ENCODE measurements at places on chromosomes 7 and 10.

- peak; percentile 56 for DNase-seq
These were observed 252.0 kb upstream of the GRB10 start for GRCh38 chr7:51034521-51035264.

- DNase-seq, result no peak
These were observed 8.1 kb downstream of the TRIM8 start for GRCh38 chr10:102652170-102652916.

DNA sequence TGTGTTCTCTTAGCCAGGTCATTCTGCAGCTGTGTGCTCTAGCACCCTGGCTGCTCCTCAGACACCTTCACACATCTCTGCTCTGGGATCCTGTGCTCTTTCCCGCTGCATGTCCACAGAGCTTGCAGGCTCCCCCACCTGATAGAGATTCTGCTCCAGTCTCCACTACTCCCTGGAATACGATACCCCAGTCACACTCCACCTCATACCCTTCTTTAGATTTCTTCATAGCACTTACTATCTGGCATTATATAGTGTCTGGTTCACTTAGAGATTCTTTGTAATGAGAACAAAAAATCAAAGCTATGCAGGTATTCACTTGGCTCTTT, 88.0 kb downstream of the CELF2 start:
- DNase-seq, result no peak

DNA sequence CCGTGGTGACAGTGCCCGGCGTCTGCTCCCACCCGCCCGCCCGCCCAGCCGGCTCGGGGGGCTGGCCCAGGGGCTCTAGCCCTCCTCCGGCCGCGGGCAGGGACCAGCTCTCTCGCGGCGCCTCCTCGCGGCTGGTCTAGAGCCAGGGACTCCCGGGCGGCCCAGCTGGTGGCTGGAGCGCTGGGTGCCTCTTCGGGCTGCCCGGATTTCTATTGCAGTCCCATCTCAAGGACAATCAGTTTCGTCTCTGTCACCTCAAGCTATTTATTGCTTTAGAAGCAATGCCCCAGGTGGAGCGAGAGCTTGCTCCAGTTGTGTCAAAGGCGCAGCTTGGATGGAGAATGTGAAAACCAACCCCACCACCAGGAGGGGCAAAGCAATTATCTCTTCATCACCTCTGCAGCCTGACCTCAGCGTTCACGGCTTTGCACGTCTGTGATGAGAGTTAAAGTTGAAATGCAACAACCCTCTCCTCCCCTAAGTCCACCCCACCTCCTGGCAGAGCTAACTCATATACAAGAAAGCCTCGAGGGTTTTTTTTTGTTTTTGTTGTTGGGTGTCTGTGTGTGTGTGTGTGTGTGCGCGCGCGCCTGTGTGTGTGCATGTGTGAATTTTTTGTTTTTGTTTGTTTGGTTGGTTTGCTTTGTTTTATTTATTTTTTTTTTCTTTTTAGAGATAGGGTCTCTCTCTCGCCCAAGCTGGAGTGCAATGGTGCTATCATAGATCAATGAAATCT, at the start of gene ITGA8:
Gene ITGA8 (minus strand): TSS at position 24 of the 736 bp plus-strand sequence. CDS start 151 bp downstream, outside the sequence.
- peak; percentile 84 for DNase-seq

DNA sequence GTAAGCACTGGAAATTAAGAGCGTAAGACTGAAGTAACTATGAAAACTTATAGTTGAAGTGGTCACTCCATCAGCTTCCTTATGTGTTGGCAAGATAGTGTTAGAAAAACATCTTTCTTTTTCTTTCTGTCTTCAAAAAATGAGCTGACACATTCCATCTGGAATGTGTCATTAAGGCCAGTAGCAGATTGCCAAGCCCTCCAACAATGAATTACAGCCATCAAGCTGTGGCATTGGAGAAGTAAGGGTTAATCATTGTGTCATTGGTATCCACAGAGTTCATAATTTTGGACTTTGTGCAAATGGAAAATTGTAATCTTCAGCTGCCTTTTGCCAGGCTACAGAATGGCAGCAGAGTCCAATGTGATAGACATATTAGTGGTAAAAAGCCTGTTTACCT, 926.3 kb downstream of the NRG3 start:
- no peak for DNase-seq

DNA sequence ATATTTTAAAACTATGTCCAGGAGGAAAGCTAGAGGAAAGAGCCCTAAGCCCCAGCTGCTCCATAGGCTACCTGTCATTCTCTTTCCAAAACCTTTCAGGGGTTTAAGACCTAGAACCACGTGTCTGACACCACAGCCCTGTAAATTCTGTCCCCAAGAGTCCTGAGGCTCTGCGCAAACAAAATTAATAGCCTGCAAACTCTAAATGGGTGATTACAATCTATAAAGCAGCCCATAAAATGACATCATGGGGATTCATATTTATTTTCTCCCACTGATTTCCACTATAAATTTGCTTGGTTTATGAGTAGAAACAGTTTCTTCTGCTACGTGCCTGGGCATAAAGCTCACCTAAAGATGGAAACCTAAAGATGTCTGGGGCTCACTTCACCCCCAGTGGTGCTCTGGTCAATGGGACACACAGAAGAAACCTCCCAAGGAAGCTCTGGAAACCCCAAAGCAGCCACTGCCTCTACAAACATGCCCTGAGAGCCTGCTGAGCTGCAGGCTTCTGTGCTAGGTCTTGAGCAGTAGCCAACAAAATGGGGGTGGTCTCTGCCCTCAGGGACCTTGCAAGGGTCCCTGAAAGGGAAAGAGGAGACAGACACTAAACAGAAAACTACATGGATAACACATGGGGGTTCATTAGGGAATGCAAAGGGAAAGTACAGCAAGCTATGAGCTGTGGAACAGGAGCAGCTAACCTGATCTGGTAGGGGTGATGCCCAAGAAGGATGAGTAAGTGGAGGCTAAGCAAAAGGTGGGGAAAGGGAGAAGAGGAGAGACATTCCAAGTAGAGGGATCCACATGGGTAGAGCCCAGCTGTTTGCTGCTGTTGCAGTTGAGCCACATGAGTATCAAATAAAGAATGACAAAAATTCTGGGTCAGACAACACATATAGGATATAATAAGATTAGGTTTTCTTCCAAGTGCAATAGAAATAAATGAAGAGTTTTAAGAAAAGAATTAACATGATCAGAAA, 331.7 kb downstream of the KCNMA1 start:
- DNase-seq, result no peak

- DNase-seq, result no peak
These were observed 73.3 kb upstream of the AGK start for GRCh38 chr7:141477865-141478264.

DNA sequence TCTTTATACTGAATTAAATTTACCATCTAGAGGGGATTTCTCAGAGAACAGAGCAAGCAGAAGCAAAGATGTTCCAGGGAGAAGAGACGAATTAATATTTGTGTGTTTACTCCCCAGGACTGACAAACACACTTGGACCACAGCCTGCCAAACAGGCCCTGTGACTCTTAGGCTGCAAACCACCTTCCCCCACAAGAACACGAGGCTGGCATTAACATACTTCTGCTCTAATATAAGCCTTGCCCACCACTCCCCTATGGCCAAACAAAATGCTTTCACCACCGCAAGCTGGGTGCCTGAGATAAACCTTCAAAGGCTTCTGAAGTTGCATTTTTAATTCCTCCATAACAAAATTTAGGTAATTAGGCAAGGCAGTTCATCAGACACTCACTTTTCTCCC, 88.4 kb downstream of the FGFR2 start:
- no peak for DNase-seq

DNA sequence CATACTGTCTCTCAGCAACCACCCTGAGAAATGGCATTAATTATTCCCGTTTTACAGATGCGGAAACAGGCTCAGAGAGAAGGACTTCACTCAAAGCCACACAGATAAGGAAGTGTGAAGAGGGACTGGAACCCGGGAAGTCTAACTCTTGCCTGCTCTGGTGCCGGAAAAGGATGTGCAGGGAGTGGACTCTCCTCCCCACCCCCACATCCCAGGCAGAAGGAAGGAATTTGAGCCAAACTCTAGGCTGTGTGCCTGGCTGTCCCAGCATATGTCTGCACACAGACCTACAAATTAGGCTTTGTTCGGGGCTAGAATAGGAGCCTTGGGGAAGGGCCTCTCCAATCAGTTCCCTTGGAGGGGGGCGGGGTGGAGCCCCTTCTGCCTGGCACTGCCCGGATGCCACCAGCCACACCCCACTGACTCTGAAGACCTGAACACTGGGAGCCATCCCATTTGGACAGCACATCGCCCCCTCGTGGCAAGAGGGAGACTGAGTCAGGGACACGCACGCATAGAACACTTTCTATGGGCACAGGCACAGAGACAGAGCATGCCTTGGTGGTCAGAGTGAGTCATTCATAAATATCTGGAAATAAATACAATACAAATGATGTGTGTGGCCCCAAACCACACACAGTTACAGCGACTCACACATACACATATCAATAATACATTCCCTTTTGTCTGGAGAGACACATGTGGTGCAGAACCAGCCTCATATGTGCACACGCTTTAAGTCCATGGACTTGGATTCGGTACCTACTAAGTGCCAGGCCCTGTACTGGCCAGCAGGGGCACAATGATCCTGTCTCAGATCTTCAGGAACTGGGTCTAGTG, 13.1 kb downstream of the LZTS2 start:
- peak; percentile 96 for DNase-seq

GRCh38 chr7:51217804-51218203, 98.8 kb downstream of the COBL start:
- DNase-seq, result no peak

DNA sequence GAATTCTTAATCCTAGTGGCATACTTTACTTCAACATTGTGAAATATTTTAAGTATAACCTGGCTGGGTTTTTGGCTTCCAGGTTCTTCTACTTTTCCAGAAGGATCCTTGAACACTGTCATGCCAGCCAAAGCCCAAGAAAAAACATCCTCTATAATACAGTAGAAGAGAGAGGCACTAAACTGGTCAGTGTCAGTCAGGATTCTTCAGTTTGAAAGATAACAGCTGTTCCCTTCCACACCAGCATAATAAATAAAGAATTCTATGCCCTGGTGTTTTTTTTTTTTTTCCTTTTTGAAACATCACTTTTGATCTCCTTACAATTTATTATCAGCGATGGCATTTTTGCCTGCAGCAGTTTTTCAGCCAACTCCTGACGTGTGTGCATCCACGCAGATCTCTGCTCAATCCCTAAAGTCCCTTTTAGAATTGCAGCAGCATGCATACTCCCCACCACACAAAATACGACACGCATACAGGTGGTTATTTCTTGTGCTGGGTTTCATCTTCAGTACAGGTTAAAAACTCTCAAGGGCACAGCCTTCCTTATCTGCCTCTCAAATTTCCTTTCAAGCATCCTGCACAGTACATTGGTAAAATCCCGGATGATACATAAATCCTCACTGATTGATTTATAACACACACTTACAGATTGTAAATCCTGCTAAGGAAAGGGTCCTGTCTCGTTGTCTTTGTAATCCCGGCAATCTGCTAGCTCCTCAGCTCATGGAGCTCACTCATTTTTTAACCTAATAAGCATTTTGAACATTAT, 100.2 kb downstream of the TPK1 start:
- DNase-seq, result no peak

DNA sequence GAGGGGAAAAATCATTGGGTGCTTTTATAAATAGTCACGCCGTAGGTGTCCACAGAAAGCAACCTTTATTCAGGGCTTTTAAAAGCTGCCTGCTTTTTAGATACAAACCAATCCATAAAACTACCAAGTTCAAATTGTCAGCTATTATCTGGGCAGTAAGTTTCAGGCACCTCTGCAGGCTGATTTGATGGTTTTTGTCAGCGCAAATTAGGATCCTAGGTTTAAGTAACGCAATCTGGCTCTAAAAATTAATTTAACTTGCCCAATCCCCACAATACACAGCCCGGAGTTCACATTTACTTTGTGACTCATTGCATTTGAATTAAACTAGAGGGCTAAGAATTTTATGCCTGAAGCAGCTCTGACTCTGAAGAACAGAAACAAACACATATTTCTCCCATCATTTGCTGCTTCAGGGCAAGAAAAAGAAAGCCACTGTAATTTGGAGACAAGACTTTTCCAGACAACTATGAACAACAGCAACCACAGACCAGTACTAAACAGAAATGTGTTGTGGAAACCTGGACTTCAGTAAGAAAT, 43.3 kb downstream of the NRP1 start:
- DNase-seq, result no peak

GRCh38 chr10:114899982-114900381, 38.0 kb upstream of the TRUB1 start:
- no peak for DNase-seq

DNA sequence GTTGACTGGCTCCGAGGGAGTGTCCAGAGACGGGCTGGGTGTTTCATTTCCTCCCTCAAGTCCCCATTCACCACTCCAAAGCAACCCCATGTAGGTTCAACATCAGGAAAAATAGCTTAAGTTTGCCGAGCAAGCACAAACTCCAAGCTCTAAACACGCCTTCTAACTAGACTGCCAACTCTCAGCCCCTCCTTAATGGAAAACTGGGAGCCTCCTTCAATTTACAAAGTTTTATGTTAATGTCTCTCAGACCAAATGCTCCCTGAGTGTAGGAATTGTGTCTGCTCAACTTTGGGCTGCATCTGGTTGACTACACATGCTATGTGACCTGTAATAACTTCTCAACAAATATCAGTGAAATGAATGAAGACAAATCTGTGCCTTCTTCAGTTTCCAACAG, 87.5 kb downstream of the FAM204A start:
- DNase-seq, result no peak

- DNase-seq, result no peak
These were observed 20.1 kb upstream of the CABCOCO1 start for GRCh38 chr10:61642676-61643075.

GRCh38 chr10:987620-987869, 689 bp upstream of the GTPBP4 start:
- DNase-seq, result no peak

DNA sequence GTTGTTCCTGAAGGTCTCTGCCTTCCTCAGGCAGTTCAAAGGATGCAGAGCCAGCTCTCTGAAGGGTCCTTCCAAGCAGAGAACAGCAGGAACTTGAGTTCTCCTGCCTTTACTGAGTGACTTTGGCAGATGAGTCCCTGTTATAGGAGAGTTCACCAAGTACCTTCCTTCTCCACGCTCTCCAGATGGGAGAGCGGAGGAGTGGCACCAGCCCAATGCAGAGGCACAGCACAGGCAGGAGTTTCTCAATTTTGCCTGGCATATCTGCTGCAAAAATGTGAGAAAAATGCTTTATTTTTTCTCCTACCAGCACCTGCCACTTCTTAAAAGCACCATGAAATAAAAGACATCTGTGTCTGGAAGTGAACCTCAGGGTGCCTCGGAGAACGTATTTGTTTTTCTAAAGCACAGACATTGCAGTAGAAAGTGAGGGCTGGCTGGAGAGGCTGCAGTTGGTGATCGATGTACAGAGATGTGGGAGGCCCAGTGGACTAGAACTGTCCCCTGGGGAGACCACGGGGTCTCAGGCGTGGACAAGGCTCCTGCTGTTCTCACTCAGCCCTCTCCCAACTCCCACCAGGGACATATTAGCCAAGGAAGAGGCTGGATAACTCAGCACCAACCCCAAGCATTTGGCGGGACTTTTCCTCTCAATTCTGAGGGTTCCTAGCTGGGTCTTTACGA, 174.5 kb downstream of the WDR37 start:
- no peak for DNase-seq

All from ascending aorta (tissue), 2 donors.